ENCODE measurements at places on chromosomes 7 and 10.

DNA sequence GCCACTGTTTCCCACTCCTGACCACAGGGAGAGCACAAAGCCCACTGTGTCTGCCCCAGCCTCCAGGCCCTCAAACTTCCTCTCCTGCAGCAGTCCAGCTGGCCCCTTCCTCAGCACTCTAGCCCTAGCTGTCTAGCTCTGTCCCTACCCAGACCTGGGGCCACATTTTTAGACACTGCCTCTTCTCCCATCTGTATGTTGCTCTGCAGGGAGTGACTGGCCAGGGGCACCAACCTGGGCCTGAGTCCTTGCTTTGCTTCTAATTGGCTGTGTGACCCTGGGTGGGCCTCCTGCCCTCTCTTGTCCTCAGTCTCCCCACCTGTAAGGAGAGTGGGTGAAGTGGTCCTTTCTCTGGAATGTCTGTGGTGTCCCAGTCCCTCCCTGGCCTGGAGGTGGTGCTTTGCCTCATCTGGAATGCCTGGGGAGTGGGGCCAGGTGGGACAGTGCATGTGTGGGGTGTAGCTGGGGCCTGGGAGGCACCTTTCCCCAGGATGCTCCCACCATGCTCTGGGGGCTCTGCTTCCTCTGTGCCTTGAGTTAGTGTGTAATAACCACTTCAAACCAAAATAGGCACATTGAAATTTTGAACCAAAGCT, 25.1 kb downstream of the AQP1 start:
- no peak for DNase-seq

- no peak for DNase-seq
Observed at GRCh38 chr7:78794101-78794500, 659.4 kb downstream of the MAGI2 start.

GRCh38 chr10:47361293-47361692, 13.1 kb downstream of the RBP3 start:
- DNase-seq = no peak

GRCh38 chr10:71203716-71204115, 8.7 kb upstream of the UNC5B start:
- no peak for DNase-seq

- no peak for DNase-seq
Observed at GRCh38 chr7:105841866-105842265, 34.5 kb downstream of the ATXN7L1 start.

DNA sequence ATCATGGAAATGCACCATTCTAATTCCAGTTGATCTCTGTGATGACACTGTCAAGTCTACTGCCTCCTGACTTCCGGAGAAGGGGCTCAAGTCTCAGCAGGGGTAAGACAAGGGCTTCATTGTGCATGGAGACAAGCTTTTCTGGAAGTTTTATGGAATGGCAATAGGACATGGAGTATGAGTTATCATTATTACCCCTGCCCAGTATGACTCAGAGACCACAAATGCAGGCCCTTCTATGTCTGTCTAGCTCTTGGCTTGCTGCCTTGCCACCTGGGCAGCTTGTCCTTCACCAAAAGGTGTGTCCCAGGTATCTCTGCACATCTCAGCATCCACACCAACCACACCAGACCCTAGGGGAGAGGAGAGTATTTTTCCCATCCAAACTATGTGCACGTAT, 34.9 kb upstream of the KIAA1217 start:
- no peak for DNase-seq

DNA sequence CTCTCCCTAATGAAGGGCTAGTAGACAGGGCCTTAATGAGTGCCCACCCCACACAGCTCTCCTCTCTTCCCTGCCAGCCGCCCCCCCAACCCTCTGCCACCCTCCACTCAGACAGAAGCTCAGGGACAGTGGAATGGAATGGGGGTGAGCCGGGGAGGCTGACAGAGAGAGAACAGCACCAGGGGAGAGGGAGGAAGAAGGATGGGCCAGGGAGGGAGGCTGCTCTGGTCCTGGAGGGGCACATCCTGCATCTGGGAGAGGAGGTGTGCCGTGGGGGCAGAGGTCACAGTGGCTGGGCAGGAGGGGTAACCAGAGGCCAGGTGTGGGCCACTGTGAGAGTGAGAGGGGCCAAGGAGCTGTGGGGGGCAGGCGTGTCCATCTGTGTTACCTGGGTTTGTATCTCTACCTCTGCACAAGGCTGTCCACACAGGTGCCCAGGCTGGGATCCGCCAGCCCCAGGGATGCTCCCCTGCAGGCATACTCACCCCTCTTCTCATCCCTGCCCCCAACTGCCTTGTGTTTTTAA, 2.4 kb downstream of the NYAP1 start:
- DNase-seq = no peak

DNA sequence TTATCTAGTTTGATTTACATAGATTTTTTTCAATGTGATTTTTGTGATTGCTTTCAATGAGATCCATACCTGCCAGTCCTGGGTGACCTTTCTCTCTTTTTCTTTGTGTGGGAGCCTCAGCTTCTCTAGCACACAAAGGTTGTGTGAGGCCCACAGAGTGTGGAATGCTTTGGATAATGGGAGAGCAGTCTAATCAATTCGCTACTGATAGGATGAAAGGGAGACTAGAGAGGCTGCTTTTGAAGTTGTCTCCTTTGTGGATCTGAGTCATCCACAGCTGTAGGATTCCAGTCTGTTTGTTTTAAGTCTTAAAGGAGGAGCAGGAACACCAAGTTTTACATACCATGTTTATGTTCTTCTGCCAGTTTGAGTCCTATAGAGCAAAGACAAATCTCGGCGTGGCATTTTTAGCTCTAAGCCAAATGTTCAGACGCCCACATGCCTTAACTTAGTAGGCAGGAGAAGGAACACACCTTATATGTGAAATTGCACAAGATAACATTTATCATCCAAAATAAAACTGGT, 330.0 kb downstream of the ARL4A start:
- no peak for DNase-seq

- DNase-seq = no peak
Observed at GRCh38 chr10:4622384-4622783, 203.6 kb upstream of the AKR1E2 start.

DNA sequence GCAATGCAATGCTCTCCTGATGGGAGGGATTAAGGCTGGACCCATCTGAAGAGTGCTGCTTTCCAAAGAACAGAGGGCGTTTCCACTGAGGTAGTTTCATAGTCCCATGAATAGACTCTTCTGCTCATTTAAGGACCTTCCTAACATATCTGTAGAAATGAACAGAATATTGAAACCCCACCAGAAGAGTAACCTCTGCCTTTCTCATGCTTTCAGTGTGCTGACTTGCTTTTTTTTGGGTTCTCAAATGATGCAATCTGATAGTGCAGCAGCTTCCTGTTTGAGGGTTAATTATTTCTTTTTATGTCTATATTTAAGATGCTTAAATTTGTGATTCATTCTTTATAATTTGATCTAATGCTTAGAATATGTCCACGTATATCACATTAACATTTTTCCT, 82.2 kb downstream of the GATA3 start:
- no peak for DNase-seq

DNA sequence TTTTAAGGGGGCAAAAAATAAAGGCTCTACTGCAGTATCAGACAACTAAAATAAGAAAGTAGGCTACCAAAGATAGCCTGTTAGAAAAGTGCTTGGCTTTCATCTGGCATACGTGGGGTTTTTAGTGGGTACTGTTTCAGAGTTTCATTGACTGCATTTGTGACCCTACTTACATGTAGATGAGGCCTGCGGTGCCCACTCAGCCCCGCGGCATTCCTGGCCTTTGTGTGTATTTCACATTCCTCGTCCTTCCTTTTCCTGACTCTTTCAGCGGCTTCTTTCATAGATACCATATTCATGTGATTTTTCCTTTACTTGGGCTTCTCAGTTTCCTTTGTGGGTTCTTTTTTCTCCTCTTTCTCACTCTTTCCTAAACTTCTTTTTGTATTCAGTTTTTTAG, 50.7 kb downstream of the UBE3C start:
- DNase-seq = no peak

GRCh38 chr10:7956508-7956907, 98.0 kb upstream of the GATA3 start:
- no peak for DNase-seq

Measured in NCI-H2171 (cell line).